Stimulated activated naive CD4-positive, alpha-beta T cell treated with Interleukin-2 at 50 U/mL for 16 hours (primary cell): ENCODE measurements at places on chromosomes 5 and 9.

DNA sequence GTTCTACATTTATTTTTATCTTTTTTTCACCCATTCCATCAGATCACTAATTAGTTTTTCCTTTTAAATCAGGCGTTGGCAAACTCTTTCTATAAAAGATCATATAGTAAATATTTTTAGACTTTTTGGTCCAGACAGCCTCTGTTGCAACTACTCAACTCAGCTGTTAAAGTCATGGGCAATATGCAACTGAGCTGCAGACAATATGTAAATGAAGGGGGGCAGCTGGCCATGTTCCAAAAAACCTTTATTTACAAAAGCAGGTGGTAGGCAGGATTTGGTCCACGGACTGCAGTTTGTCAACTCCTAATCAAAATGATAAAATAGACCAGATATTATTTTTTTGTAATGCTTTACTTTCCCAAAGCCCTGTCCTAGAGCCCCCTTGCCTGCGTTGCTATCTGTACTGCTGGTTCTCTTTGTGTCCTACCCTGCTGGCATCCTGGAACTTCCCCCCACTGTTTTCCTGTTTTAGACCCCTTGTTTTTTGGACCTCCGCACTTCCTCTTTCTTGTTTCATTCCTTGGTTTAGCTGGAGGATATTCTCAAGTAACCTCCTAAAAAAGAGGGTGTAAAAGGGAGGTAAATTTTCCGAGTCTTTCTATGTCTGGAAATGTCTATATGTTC, 24.7 kb upstream of the TNFSF8 start:
- no peak for DNase-seq

GRCh38 chr5:143002459-143003327, 232.5 kb downstream of the ARHGAP26 start:
- peak; percentile 59 for DNase-seq

GRCh38 chr5:17694914-17695313, 60.7 kb downstream of the TAF11L14 start:
- no peak for DNase-seq

- DNase-seq = no peak
Observed at GRCh38 chr5:171851251-171851650, 65.6 kb downstream of the SMIM23 start.

DNA sequence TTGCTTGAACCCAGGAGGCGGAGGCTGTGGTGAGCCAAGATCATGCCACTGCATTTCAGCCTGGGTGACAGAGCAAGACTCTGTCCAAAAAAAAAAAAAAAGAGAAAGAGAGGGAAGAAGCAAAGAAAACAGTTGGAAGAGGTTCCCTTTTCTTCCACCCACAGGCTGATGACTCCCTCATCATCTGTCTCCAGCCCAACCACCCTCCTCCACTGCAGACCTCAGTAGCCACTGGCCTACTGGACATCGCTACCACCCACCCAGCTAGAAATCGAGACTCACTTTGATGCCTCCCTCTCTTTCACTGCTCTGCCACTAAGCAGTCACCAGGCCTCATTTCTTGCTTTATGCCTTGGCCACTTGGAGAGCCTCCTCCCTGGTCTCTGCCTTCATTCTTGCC, 71.2 kb downstream of the NIPSNAP3B start:
- DNase-seq = no peak

DNA sequence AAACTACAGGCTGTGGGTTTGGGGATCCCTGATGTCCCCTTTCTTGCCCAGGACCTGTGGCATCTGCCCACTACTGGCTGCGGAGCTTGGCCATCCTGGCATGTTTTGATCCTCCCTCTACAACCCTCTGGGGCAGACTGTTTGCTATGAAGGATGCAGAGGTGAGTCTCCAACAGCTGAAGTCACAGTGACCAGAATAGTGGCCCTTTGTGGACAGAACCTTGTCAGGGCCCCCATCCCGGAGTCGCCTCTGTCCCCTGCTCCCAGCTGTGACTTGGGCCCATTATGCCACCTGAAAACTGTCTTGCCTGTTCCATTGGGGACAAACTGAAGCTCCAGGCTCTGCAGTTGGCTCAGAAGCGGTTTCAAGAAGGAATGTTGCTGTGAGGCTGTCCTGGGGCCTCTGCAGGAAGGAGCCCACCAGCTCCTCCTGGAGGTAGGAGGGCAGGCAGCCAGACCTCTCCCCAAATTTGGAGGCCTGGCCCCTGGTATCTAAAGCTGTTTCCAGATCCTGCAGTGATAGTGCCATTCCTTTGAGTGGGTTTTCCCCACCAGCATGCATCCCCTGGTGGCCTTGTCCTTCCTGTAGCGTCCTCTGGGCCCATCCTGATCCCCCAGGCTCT, 93.3 kb downstream of the BARX1 start:
- DNase-seq = no peak

GRCh38 chr9:128732576-128732975, 8.6 kb upstream of the ZDHHC12 start:
- DNase-seq = no peak

- no peak for DNase-seq
Observed at GRCh38 chr9:85553475-85553874, 188.3 kb downstream of the AGTPBP1 start.

GRCh38 chr9:136177224-136177623, 27.7 kb downstream of the LHX3 start:
- no peak for DNase-seq

DNA sequence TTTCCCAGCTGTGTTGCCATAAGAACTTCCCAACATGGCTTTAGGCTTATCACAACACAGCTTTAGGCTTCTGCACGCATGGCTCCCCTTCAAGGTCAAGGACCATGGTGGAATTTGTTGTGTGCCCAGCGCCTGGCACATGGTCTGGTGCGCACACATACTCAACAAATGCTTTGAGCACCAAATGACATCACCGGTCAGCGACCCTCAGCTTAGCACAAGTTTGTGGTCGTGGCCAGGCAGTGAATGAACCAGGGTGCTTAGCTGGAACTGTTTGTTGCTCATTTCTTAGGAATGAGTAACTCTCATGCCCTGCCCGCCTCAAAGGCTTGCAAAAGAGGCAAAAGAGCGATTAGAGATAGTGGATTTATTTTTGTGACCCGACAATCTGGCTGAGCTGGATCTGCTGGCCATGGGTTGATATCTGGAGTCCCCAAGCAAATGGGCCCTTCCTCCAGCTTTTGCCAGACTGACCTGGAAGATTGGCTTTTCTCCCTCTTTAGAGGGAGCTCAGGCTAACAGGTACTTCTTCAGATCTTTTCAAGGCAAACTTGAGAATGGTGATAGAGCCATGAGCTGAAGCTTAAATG, 58.9 kb downstream of the DAP start:
- DNase-seq = no peak

DNA sequence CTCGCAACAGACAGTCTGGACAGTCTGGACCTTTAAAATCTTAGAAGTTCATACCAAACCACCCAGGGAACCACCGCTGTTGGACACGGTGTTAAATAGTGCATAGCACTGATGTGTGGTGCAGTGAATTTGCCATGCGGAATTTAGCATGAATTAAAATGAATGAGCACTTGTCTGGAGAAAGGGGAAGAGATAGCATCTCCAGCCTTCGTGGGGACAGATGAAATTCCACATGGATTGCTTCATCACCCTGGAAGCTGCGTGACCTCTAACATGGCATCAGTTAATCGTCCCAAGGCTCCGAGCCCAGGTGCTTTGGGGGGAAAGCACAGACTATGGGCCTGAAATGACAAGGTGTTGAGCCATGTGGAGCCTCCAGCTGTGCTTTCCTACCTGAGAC, 91.4 kb downstream of the ADAMTS16 start:
- no peak for DNase-seq
